ENCODE measurements at places on chromosomes 11 and 22.

DNA sequence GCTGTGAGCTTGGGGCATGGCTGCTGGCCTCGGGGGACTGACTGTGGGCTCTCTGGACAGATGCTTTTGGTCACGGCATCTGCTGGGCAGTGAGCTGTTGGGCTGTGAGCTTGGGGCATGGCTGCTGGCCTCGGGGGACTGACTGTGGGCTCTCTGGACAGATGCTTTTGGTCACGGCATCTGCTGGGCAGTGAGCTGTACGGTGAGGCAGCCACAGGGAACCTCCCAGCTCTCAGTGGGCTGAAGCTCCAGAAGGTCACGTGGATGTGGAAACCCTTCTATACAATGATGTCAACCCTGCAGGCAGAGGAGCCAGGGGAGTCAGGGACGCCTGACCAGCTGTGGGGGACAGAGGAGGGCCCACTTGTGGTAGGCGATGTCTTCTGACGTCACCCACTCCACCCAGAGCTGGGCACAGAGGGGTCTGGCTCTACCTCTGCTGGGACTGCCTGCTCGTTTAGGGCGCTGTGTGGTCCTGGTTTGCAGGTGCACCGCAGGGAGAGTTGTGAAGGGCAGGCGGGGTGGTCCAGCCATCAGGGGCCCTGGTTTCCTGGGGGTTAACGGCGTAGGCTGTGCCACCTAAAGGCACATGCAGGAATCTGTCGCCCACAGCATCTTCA, 1331.3 kb downstream of the BRD1 start:
- DNase-seq, result no peak

GRCh38 chr11:10551290-10551592, 10.3 kb upstream of the RNF141 start:
- no peak for DNase-seq

- DNase-seq, result no peak
These were observed 16.6 kb upstream of the GNB1L start for GRCh38 chr22:19871023-19871844.

DNA sequence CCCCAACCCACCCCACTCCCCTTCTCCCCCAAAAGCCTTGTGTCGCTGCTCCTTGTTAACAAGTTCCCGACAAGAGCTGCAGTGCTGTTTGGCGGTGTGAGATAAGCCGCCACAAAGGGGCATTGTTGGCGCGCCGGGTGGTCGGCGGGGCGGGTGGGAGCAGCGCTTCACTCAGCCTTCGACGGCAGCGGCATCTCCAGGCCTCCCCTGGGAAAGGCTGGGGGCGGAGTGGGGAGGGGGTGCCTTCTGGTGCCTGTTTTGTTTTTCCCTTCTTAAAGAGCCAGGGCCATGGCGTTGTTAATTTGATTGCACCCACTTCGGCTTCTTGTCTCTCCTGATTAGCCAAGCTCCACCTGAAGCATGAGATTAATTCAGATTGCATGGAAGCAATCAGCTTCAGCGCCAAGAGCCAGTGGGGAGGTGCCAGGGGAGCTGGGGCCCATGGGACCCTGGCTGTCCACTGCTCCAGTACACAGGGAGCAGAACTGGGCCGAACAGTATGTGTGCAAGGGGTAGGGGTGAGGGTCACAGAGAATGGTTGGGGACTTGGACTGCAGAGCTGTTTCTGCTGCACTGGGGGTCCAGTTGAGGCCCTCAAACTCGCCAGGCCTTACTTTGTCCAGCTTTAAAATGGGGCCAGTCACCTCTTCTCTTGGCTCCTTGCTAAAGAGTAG, 165.1 kb downstream of the CEP164 start:
- peak; percentile 28 for DNase-seq

- no peak for DNase-seq
These were observed 6.4 kb downstream of the ELFN2 start for GRCh38 chr22:37420686-37421467.
